CD4-positive, alpha-beta T cell treated with Interleukin-10 for 1 hour (primary cell): ENCODE measurements at places on chromosomes 4 and X.
A peak's percentile ranks its signal among the peaks of the same experiment; 100 is the strongest.

DNA sequence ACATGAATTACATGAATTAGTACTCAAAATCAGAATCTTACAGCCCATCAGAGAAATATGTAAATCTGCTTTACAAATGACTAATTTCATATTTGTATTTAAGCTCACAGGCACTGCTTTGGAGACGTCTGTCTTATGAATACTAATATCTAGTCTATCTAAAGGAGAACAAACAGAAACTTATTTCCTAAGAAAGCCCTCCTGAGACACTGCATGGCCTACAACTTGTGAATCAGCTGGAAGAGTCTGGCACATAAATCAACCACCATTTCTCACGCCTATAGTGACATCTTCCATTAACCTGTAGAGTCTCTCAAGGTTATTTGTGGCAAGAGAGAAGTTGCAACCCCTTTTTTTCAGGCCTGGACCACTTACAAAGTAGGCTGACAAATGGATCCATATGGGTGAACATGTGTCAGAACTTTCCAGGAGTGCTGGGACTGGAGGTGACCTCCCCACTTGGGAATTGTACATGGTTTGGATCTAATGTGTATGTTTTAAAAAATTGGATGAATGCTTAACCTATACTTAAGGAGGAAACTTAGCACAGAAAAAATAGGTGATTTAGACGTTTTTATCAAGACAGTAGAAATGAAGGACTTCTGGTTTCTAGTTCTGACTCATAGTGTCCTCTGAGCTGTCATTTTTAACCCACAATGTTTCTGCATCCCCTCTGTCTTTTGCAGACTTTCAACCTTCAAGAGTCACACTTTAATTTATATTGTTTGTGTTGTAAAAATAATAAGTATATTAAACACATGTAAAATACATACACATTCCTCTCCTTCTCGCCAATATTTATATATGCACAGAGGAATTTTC lies 83.2 kb upstream of the ARHGAP24 start:
- no peak for DNase-seq

DNA sequence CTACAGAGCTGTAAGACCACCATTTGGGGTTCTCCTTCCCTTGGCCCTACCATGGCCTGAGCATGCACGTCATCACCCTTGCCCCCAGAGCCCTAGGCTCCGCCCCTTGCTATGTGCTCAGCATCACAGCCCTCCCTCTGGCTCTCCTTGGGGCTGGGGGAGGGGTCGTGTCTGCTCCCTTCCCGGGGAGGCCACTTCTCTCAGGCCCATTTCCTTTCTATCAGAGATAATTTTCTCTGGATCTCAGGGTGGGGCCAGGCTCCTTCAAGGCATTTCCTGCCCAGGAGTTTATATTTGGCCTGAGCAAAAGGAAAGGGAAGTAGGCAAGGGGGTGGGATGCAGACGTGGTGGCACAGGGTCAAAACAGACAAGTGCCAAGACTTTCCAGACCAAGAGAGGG lies 55.9 kb downstream of the STARD8 start:
- no peak for DNase-seq

- no peak for DNase-seq
Measured at GRCh38 chr4:128715616-128716015, 93.9 kb upstream of the JADE1 start.

- no peak for DNase-seq
Measured at GRCh38 chr4:725391-726234, 20.0 kb downstream of the PCGF3 start.

DNA sequence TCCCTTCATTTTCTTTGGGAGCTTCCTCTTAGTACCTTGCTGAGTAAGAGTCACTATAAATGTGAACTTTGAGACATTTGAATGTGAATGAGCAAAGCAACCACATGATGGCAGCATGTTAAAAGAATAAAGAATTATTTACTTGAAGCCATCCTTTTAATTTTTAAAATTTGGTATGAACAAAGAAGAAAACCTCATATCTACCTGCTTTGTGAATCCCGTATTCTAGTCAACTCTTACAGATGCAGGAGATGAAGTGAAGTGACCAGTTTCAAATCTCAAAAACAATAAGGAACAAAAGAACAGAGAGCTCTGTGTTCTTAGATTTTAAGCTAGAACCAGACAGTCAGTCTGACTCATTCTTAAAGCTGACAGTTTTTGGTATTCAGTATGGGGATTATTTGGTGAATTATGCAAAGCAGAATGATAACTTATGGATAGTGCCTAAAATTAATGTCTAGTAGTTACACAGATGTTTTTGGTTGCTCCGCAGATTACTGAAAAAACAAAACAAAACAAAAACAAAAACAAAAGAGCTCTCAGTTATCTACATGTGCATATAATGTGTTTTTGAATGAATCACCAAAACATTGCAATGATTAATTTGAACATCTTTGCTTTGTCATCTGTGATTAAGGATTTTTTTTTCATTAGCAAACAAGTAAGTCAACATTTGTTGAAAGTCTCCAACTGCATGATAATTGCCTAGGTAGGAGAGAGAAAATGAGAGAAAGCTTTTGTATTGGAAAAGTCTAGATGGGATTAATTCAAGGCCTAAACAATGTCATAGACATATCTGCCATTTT lies 48.2 kb upstream of the H2AZ1 start:
- peak; percentile 2 for DNase-seq

DNA sequence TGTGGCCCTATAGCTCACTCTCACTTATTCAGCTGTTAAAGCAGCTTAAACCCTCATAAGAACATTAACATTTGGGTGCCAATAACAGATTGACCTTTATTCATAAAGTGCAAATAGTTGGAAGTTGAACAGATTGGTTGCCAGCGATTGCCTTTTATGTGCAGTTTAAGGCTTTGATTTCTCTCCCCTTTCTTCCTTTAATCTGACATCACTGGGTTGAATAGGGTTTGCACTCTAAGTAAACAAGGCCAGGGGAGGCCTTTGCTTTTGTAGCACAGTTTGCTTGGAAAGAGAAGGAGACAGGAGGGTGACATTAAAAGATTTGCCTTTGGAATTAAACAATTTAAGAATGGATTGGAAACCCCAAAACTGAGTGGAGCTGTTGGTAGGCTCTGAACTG lies 114.3 kb downstream of the NKX6-1 start:
- DNase-seq = no peak

DNA sequence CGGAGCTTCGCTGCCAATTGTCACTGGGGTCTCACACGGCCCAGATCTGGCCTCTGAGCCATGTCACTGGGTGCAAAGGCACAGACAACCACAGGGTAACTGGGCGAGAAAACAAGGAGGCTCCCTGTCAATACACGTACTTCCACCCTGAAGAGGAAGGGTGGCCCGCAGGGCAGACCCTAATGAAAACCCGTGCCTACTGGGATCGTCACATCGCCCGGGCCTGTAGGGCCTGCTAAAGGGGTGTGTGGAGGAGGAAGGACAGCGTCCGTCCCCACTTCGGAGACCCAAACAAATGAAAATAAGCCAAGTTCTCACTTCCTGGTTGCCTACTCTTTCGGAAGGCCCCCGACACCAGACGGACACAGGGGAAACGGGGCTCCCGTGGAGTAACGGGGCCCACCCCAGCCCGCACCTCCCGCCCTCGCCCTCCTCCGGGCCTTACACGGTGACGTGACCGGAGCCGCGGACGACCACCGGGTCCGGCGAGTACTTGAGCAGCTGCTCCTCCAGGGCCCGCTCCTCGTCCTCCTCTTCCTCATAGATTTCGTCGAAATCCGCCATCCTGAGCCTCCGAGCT lies 578 bp downstream of the CHIC2 start:
- peak; percentile 49 for DNase-seq

GRCh38 chr4:176791591-176792325 lies 964 bp downstream of the VEGFC start:
- no peak for DNase-seq

GRCh38 chr4:2961811-2962441 lies 1.3 kb downstream of the NOP14 start:
- peak; percentile 33 for DNase-seq

- DNase-seq = no peak
Measured at GRCh38 chr4:54542540-54543041, 115.2 kb upstream of the KIT start.

DNA sequence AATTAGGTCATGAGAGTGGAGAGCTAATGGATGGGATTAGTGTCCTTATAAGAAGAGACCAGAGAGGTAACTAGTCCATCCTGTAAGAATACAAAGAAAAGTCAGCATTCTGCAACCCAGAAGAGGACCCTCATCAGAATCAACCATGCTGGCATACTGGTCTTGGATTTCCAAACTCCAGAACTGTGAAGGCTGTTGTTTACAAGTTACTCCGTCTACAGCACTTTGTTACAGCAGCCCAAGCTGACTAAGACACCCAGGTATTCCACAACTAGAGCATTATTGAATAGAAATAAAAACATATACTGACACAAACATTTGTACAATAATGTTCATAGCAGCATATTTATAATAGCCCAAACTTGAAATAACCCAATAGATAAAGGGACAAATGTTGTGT lies 9.2 kb downstream of the TMEM156 start:
- no peak for DNase-seq

- DNase-seq = no peak
Measured at GRCh38 chr4:11183356-11183740, 245.3 kb downstream of the HS3ST1 start.

DNA sequence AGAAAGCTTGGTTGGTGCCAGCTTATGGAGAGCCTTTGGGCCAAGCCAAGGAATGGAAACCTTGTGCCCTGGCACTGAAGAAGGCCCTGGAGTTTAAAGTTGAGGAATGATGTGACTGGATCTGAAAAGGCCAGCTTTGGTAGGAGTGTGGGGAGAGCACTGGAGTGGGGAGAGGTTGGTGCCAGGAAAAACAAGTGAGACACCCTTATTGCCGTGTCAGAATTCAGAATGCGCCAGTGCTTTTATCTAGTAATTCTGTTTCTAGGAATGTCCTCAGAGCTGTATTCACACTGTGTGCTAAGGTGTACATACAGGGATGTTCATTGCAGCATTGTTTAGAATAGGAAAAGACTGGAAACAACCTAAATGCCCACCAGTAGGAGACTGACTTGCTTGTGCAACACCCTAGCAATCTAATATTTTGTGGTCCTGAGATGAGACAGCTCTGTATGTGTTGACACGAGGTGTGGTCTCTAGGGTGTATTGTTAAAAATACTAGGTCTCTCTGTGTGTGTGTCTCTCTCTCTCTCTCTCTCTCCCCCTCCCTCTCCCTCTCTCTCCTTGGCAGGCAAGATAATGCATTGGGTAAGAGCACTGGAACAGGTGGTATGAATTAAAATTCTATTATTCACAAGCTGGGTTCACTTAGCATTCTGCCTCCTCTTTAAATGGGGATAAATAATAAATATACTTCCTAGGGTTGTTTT lies 107.8 kb downstream of the GATB start:
- no peak for DNase-seq

DNA sequence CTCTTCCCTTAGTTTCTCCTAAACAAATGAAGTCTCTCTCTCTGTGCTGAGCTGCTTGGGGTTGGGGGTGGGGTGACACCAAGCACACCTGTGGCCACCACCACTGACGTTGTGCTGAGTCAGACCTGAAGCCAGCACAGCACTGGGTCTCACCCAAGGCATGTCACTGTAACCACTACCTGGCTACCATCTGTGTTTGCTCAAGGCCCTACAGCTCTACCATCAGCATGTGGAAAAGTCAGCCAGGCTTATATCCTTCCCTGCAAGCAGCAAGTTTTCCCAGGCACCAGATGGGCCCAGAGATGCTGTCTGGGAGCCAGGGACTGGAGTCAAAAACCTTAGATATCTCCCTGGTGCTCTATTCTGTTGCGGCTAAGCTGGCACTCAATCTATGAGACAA lies 6.9 kb downstream of the CXCL10 start:
- DNase-seq = no peak

- no peak for DNase-seq
Measured at GRCh38 chr4:107050525-107051135, 14.5 kb upstream of the DKK2 start.

DNA sequence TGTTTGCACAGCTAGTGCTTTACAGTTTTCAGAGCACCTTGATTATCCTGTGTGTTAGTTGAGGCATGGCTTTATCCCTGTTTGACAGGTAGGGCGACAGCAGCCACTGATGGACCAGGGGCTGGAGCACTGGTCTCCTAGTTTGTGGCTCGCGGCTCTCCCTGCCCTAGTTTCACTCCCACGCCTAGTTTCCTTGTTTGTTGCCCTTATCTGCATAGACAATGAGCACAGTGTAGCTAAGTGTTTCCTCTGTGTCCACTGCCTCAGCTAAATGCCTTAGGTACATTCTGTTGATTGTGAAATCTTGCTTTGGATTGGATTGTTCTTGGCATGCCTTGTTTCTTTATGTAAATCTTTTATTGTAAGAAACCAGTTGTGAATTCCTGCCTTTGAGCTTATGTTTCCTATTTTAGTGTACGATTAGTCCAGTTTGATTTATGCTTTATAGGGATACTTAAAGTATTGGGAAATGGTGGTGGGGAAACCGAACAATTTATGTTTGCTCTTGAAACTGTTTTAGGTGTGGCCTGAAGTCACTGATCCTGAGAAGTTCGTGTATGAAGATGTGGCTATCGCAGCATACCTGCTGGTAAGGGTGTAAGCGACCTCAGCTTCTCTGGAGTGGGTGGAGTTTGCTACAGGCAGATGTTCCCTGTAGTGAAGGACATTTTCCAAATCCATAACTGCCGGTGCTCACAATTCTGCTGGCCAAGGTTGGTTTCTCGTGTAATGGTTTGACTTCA lies 11.0 kb downstream of the TRMT44 start:
- DNase-seq = no peak

DNA sequence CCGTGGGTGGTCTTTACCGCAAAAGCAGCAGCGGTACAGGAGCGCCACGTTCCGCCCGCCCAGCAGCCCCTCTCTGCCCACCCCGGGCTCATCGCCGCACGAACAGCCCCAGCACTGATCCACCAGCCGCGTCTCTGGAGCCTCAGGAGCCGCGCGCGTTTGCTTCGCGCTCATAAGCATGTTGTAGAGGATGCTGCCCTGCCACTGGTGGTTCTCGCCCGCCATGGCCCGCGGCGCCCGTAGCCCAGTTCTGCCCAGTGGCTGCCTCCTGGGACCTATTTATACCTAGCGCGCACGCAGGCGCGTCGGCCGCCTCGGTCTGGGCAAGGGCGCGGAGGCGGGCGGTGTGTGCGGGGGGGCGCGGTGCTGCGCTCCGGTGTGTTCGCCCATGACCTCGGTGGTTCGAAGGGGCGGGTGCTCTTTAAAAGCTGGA lies at the start of gene NR0B1:
Gene NR0B1, minus strand, starts transcription at position 252 of the 433 bp plus-strand sequence. Its CDS starts 27 bp downstream, at position 225.
- DNase-seq = no peak

DNA sequence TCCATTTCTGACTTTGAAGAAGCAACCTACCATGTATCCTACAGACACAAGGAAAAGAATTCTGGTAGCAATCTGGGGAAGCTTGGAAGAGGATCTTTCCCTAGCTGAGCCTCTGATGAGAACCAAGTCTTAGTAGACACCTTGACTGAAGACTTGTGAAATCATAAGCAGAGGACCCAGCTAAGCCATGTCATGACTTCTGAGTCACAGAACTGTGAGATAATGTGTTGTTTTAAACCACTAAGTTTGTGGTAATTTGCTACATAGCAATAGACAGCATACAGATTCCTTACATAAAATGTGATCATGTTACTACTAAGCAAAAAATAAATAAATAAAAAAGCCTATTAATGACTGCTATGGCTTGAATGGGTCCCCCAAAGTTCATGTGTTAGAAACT lies 71.3 kb upstream of the ANKRD50 start:
- DNase-seq = no peak
